ENCODE measurements at places on chromosomes 5 and 9.

GRCh38 chr5:51544031-51544785 lies 161.0 kb downstream of the ISL1 start:
- no peak for DNase-seq

GRCh38 chr9:34988218-34989002 lies 1.1 kb upstream of the DNAJB5 start:
- peak; percentile 21 for DNase-seq

GRCh38 chr9:113572076-113572861 lies 108.7 kb downstream of the RGS3 start:
- DNase-seq: no peak

DNA sequence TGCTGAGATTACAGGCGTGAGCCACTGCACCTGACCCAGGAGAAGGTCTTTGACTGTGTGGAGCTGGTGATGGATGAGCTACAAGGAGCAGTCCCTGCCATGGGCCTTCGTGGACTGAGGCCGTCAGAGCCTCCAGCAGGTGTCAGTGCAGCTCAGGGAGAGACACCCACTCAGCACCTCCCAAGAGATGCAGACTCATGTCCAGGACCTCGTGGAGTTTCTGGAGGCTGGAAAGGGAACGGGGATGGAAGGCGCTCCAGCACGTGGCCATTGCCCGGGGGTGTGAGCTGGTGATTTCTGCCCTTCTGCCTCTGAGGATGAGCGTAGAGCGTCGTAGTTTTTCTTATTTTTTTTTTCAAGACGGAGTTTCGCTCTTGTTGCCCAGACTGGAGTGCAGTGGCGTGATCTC lies 9.5 kb downstream of the TOR4A start:
- peak; percentile 29 for DNase-seq

DNA sequence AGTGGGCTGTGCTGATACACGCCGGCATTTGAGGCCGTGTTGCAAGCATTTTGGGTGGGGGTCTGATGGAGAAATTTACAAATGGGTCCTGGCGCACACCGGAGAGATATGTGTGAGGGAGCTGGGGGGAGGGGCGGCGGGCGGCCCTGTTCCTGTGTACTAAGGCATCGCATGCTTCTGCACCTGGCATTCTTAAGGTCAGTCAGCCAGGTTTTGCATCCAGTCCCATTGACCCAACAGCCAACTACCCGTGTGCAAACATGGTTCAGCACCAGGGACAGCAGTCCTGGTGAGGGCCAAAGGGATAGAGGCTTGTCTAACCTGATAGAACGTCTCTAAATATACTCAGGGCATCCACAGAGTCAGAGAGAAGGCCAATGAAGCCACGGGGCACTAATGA lies 839 bp downstream of the GABRG2 start:
- no peak for DNase-seq

- DNase-seq: no peak
Measured at GRCh38 chr5:117249086-117249815, 674.6 kb upstream of the SEMA6A start.

DNA sequence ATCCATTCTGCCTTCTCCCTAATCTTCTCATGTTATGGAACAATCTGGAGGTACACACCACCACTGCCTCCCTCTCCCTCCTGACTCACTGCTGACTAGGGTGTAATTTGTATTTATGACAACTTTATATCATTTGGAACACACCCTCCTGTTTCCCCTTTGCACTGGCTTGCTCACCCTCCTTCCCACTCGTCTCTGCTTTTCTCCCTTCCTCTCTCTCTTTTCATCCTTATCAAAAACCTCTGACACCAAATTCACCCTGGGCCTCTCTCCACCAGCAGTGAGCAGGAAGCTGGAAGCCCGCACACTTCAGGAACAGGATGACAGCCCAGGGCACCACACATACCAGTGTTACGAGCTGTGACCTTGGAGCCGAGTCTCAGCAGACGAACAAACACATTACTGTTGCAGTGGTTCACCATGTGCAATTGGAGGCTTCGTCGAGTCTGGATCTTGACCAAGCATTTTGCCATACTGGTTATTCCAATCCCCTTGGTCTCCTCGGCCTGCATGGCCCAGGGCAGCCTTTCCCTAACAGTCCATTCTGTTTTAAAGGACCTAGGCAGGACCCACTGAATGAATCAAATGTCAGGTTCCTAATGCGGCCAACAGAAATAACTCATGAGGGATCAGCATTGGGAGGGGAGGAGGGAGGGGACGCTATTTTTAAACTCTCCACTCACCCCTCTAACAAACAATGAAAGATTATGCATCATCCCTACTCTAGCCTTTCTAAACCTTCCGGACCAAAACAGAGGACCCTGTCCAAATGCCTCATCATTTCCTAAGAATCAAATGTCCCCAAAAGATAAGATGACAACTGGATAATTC lies 203.9 kb upstream of the RASEF start:
- no peak for DNase-seq

GRCh38 chr5:172497591-172498255 lies 43.4 kb upstream of the SH3PXD2B start:
- no peak for DNase-seq

DNA sequence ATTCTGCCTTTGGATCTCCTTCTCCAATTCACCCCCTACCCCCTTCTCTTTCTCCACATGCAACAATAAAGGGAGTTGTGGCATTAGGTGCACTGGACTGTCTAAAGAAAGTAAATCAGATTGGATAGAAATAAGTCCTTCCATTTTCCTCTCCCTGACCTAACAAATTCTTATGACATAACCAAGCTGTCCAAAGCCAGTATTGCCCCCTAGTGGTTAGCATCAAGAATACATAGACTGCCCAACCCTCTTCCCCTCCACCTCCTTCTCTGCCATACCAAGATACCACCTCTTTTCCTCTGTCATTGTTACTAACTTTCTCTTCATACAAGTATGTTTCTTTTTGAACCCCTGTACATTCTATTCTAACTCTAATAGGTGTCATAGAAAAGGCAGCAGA lies 45.7 kb downstream of the PPARGC1B start:
- peak; percentile 25 for DNase-seq

GRCh38 chr5:93887678-93888077 lies 146.3 kb upstream of the POU5F2 start:
- DNase-seq: no peak

- no peak for DNase-seq
Measured at GRCh38 chr5:111223101-111223786, 940 bp upstream of the CAMK4 start.

All from NCI-H2029 treated with DMSO at 0.1 percent for 48 hours (cell line).